Stimulated activated CD4-positive, alpha-beta T cell treated with anti-CD3 and anti-CD28 coated beads, TNF-alpha, amount 100 ng/mL, for 4 hours (primary cell): ENCODE measurements at places on chromosomes 5 and 9.

- DNase-seq, result no peak
Measured at GRCh38 chr5:73591102-73591695, 25.7 kb downstream of the UTP15 start.

DNA sequence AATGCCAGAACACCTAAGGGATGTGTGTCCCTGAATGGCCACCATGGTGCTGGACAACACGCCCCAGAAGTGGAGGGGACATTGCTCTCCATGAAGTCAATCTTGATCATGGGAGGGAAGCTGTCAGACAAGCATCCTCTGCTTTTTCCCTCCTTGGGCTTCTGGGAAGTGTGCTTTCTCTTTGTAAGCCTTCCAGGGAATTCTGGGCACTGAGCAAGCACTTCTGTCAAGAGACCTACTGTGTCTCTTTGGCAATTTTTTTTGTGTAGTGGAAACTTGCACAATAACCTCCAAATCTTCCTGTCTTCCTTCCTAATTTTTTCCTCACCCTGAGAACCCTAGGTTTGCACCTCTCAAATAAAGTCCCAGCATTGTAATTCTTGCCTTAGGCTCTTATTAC, 132.0 kb downstream of the SEC61B start:
- no peak for DNase-seq

DNA sequence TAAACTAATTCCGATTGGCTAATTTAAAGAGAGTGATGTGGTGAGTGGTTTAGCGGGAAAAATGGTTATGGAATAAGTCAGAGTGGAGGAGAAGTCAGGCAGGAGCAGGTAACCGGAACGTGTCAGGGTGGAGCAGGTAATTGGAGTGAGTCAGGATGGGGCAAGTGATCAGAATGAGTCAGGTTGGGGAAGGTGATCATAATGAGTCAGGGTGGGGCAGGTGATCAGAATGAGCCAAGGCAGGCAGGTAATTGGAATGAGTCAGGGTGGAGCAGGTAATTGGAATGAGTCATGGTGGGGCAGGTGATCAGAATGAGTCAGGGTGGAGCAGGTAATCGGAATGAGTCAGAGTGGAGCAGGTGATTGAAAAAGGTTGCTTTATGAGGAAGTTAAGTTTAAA, 101.4 kb downstream of the TMEM167A start:
- no peak for DNase-seq

DNA sequence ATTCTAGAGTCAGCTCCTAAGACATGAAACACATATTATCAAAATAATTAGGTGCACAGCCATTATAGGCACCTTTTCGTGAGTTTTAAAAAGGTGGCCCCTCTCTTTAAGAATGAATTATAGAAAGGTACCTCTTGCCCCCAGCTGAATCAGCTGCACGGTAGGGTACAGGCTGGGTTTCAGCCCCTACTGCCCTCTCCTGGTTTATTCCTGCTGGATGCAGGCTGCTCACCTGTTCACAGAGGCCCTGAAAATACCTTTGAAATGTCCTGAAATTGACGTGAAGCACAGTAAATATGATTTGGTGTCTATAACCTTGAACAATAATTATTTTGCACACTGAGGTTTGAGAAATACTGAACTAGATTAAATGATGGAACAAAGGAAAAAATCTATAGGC, 504.8 kb upstream of the SGCD start:
- DNase-seq, result no peak

DNA sequence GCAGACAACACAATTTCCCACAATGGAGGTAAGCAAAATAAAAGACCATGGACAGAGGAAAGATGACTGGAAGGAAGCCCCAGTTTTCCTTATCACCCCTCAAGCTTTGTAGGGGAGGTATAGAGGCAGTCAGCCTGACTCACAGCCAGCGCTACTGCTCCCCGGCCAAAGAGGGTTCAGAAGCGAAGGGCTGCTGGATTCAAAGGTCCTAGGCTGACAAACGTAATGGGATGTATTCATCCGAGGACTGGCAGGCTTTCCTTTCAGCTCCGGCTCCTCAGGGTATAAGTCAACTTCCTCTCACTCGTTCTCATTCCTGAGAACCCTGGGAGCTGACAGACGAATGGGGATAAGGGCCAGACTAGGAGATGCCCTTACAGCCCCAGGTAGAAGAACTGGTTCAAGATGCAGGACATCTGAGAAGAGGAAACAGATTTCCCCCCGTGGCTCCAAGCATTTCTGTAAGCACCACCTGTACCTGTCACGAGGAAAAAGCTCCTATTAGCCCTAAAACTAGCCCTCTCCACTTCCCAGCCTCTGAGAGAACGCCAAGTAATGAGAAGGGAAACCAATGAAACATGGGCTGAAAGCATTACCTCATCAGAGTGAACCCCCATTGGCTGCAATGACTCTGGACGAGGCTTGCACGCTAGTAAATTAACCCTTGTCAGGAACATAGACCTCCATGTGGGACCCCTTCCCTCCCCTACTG, 22.1 kb upstream of the FAM13B start:
- no peak for DNase-seq

- DNase-seq, result no peak
Measured at GRCh38 chr9:33129251-33129885, 37.8 kb downstream of the B4GALT1 start.

DNA sequence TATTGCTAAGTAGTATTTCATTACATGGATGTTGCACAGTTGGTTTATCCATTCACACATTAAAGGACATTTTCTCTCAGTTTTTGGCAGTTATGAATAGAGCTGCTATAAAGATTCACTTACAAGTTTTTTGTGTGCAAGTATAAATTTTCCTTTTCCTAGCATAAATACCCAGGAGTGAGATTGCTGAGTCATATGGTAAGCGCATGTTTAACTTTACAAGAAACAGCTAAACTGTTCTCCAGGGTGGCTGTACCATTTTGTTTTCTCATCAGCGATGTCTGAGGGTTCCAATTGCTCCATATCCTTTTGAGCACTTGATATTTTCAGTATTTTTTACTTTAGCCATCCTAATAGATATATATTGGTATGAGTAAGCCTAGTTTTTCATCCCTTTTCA, 16.4 kb upstream of the ABCA1 start:
- DNase-seq, result no peak

DNA sequence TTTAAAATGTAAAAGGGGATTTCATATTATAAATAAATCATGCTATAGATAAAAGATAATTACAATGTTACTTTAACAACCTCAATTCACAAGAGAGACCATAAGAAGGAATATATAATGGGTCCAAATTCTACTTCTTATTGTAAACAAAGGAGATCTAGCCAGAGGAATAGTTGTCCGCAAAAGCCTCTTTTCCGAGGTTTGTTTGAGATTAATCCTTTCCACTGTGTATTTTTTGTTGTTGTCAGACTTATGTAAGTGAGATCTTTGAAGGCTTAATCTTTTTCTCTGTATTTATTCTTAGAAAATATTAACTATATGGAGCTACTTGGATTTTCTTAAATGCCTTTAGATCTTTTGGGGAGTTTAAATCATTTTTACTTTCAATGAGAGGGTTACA, 1299.3 kb upstream of the WWC1 start:
- DNase-seq, result no peak

DNA sequence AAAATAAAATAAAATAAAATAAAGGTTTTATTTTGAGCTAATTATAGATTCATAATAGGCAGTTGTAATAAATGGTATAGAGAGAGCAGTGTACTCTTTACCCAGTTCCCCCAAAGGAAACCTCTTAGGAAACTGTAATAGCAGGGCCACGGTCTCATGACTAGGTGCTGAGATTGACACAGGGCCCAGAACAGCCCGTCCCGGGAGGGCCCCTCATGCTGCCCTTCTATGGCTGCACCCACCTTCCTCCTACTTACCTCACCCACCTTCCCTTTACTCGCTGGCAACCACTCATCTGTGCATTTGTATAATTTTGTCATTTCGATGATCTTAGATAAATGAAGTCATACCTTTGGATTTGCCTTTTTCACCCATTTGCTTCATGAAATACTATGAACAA, 16.1 kb downstream of the CACNA1B start:
- no peak for DNase-seq

DNA sequence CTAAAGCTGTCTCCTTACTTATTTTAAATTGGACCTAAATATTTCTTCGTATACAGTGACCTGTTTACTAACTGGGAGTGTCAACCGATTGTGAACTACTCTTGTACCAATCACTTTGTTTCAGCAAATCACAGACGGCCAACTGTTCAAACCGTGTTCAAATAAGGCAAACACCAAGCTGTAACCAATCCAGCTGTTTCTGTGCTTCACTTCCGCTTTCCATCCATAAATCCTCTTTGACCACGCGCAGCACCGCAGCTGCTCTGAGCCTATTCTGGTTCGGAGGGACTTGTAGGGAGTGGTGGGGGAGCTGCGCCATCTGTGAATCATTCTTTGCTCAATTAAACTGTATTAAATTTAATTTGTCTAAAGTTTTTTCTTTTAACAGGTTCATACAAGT, 4.8 kb upstream of the FAM240B start:
- DNase-seq, result no peak

DNA sequence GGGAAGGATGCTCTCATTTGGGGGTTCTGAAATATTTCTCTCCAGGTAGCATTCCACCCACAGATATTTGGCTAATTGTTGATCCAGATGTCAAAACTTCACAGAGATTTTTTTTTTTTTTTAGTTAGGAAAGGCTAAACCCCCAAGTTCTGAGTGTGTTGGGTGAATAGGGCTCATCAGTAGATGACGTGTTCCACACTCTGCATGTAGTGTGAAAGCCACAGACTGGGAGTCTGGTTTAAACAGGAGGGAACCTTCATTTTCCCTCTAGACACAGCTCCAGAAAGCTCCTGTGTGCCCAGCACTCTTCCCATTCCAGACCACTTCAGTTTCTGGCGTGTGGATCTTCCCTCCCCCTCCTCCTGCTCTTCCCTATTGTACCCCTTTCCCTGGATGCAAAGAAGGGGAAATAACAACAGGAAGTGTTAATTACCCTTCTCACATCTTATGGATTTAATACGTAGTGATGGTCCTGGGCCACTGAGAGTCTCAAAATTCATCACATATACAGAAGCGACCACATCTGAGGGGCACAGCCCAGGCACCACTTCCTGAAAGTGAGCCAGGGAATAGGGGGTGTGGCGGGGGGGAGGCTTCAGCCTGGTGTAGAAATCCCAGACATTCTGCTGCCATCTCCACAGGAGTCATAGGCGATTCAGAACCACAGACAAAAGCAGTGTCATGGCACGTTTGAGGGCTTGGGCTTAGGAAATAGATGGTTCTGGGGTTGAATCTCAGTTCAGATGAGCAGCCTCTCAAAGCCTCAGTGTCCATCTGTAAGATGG, 65.1 kb downstream of the DAP start:
- DNase-seq, result no peak

DNA sequence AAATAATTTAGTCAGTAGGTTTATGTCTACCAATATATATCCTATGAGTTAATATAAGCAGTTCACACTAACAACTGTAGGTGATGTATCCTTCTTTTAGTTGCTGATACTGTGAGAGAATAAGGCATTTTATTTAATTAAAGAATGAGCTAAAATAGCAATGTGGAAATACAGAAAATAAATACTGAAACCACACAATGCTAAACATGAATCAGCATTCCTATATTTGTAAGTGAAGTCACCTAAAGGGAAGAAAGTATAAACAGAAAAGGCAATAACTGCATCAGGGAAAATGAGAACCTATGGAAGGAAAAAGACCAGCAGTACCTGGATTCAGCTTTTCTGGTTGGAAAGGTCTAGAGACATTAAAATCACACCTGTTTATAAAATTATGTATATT, 336.0 kb downstream of the PDE4D start:
- DNase-seq, result no peak
